ENCODE measurements at places on chromosomes 16 and 17.

GRCh38 chr17:67248291-67248690, 3.3 kb upstream of the HELZ start:
- no peak for DNase-seq

GRCh38 chr17:31394544-31394943, 3.1 kb downstream of the RAB11FIP4 start:
- DNase-seq, result no peak

- no peak for DNase-seq
Measured at GRCh38 chr17:969811-970355, 9.7 kb downstream of the NXN start.

GRCh38 chr16:3561626-3562025, 15.6 kb downstream of the NLRC3 start:
- DNase-seq, result no peak

- DNase-seq, result no peak
Measured at GRCh38 chr16:1196494-1196893, 28.6 kb downstream of the TPSG1 start.

GRCh38 chr17:77140878-77141767, at the start of gene SEC14L1:
Gene SEC14L1 (plus strand): TSS chr17:77140969. CDS start chr17:77143597, 2,628 bp downstream.
- peak; percentile 69 for DNase-seq

Measured in BE2C (cell line).